ENCODE measurements at places on chromosomes 3 and 15. TPM values are rescaled to one million over a fixed set of nuclear protein-coding genes. Genes with fewer than 3 reads are reported as not detected.

MTFMT gene
- total RNA-seq: 44.6 TPM

TJP1 gene
- total RNA-seq: 413 TPM

SEMA6D gene
- total RNA-seq: 55.7 TPM

ANKUB1 gene
- total RNA-seq: 0.60 TPM

ZPLD1 gene
- not detected for total RNA-seq

HOMER2 gene
- total RNA-seq: 950 TPM

GRCh38 chr3:187015903-187016638 is 85.7 kb downstream of the ST6GAL1 start:
- DNase-seq: no peak

DNA sequence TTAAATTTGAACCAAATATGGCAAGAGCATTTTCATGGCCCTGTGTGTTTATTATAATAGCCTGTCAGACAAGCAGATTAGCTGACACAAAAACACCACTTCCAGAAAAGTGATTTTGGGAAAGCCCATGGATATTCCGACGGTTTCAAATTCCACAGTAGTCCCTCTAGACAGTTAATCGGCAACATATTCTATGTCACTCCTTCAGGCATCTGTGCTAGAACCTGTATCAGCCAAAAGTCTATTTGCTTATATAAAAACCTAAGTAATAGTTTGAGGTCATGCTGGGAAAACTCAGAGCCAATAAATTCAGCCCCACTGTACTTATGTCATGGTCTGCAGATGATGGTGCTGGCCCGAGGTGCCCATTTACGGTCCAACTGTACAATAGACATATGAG is 110.2 kb upstream of the ARHGEF26 start:
- no peak for DNase-seq

GRCh38 chr15:44682211-44682610 is 18.7 kb upstream of the SPG11 start:
- no peak for DNase-seq

GRCh38 chr15:66006986-66007385 is 137.7 kb downstream of the RAB11A start:
- DNase-seq: no peak

GRCh38 chr15:61558172-61559136 is 329.4 kb upstream of the RORA start:
- DNase-seq: no peak

GRCh38 chr3:65888980-65889706 is 149.6 kb downstream of the MAGI1 start:
- peak; percentile 25 for DNase-seq

GRCh38 chr3:55591888-55592287 is 104.8 kb upstream of the WNT5A start:
- no peak for DNase-seq
